Activated naive CD4-positive, alpha-beta T cell treated with anti-CD3 and anti-CD28 coated beads for 36 hours (primary cell): ENCODE measurements at places on chromosomes 11 and 22. TPM values are rescaled to one million over a fixed set of nuclear protein-coding genes. Genes with fewer than 3 reads are reported as not detected.
A peak's percentile ranks its signal among the peaks of the same experiment; 100 is the strongest.

The TRIM49 gene
- not detected for total RNA-seq

DNA sequence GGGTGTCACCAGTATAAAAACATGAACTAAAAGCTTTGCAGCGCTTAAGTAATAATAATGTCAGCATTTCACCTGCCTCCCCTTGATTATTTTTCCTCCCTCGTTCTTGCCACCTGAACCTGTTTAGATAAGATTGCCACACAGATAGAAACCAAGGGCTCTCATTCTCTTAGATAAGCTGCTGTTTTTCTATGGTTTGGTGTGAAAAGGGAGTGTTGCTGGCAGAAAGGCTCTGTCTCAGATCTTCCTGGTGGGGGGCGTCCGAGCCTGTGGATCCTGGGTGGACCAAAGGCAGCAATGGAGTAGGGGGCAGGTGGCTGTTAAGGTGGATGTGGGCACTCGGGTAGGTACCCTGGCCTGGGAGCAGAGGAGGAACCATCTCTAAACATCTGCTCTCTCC, 147.5 kb downstream of the ST3GAL4 start:
- peaks cover 3% of the 10 kb centered on the region for H3K4me1 ChIP-seq
- no peak overlapping the region for H3K4me3 ChIP-seq
- no peak overlapping the region for H3K27ac ChIP-seq
- peaks cover 21% of the 10 kb centered on the region for H3K27me3 ChIP-seq
- DNase-seq, result no peak

DNA sequence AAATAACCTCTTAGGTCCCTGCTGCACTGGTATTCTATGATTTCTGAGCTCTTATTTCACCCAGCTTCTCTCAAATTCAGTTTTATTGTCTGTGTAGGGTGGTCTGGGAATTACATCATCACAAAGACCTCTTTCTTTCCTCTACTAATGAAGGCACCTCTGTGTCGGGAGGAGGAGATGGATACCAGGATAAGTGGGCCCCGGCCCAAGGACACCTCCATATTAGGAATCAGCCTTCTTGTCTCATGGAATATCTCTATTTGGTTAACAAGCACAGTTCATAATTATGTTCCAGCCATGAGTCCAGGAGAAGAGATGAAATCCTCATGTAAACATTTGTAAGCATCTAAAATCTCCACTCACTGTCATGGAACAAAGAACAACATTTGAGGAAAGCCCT, 9.4 kb downstream of the PARVA start:
- no peaks in the 10 kb centered on the region for H3K36me3 ChIP-seq
- no peak overlapping the region for H3K4me3 ChIP-seq
- no peaks in the 10 kb centered on the region for H3K4me1 ChIP-seq

- H3K27ac ChIP-seq, result no peak overlapping the region
- H3K4me1 ChIP-seq, result peaks cover 2% of the 10 kb centered on the region
- H3K4me3 ChIP-seq, result no peak overlapping the region
- no peak for DNase-seq
- H3K27me3 ChIP-seq, result no peaks in the 10 kb centered on the region
These were observed 14.9 kb upstream of the ELFN2 start for GRCh38 chr22:37442135-37442534.

DNA sequence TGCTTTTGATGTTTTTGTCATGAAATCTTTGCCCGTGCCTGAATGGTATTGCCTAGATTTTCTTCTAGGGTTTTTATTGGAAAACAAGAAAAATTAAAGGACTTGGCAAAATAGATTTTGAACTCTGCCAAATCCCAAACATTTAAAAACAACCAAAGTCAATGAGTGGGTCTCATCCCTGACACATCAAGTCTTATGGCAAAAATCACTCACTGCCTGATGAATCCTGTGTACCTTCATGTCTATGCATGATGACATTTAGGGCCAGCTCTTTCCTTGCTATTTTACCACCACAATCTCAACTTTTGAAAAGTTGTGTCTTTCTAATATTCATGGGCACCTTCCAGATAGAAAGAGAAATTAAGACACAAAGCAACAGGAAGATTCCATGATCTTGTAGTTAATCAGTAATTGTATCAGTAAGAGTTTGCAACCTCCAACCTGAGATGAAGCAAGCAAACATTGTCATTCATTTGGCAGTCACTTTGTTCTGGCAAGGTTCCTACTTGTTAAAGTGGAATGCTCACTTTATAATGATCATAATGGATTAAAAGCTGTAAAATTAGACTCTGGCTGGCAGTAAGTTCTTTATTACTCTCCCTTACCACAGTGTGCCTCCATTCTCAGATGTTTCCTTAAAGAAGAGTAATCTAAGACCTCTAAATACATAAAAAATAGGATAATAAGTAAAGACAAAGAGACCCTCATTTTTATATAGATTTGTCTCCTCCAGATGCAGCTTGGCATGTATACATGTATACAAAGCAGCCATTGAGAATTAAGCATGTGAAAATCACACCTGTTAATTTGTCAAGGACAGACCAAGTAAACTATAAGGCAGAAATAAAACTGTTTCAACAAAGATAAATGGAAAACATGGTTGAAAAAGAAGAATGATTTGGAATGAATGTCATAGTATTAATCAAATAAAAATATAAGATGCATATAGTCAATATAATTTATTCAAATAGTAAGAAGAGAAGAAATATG, 51.6 kb downstream of the ETS1 start:
- peaks cover 3% of the 10 kb centered on the region for H3K36me3 ChIP-seq
- DNase-seq, result no peak
- no peaks in the 10 kb centered on the region for H3K27me3 ChIP-seq
- peaks cover 45% of the 10 kb centered on the region for H3K4me1 ChIP-seq

GRCh38 chr11:1222491-1223345, at the start of gene MUC5B:
TSS of gene MUC5B (plus strand) at chr11:1223066. CDS start at chr11:1223124, 58 bp downstream.
- H3K4me1 ChIP-seq, result no peaks in the 10 kb centered on the region
- DNase-seq, result no peak
- H3K36me3 ChIP-seq, result no peaks in the 10 kb centered on the region
- H3K27me3 ChIP-seq, result peaks cover 15% of the 10 kb centered on the region

DNA sequence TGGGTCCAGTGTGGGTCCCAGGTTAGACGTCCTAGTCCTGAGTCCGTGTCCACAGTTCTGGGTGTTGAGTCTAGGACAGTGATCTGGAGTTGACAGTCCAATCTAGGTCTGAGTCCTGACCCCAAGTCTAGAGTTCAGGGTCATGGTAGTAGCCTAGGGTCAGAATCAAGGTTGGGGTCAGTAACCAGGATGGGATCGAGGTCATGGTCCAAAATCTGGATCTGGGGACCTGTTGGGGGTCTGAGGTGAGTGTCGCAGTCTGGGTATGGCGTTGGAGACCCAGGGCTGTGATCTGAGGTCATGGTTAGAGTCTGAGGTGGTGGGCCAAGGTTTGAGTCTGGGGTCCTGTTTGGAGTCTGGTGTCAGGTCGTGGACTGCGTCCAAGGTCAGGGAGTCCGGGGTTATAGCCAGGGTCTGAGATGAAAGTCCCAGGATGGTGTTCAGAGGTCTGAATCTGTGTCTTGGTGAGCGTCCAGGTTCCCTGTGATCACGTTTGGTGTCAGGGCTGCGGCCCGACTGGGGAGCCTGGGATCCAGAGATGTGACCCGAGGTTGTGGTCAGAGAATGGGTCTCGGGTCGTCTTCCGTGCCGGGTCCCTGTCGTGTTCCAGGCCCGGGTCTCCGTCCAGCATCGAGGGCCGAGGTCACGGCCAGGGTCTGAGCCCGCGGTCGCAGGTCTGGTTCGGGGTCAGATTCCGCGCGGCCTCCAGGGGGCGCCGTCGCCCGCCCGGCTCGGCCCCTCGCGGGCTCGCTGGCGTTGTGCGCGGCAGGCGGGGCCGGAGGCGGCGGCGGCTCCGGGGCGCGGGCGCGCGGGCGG, 432 bp upstream of the GRK2 start:
- H3K36me3 ChIP-seq, result peaks cover 36% of the 10 kb centered on the region
- peak; percentile 81 for DNase-seq
- H3K27me3 ChIP-seq, result no peaks in the 10 kb centered on the region
- H3K4me1 ChIP-seq, result peaks cover 72% of the 10 kb centered on the region

DNA sequence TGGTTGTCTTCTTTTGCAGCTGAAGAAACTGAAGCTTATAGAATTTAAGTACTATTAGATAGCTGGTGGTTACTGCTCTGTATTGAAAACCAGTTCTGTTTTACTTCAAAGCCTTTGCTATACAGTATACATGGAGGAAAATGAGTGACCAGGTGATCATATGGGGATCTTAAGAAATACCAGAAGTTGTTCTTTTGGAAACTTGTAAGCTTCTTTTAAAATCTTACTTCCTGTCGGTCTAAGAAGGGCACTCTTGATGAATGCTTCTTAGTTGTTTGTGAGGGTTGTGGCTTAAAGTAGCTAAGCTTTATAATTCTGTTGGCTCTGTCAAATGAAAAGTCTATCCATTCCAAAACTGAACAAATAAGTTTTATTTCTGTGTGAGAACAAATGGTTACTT, 55.2 kb downstream of the PDE3B start:
- peak overlapping the region; percentile 59 for H3K27ac ChIP-seq
- H3K4me3 ChIP-seq, result peak overlapping the region; percentile 52
- peaks cover 46% of the 10 kb centered on the region for H3K4me1 ChIP-seq
- no peaks in the 10 kb centered on the region for H3K27me3 ChIP-seq
- DNase-seq, result no peak

DNA sequence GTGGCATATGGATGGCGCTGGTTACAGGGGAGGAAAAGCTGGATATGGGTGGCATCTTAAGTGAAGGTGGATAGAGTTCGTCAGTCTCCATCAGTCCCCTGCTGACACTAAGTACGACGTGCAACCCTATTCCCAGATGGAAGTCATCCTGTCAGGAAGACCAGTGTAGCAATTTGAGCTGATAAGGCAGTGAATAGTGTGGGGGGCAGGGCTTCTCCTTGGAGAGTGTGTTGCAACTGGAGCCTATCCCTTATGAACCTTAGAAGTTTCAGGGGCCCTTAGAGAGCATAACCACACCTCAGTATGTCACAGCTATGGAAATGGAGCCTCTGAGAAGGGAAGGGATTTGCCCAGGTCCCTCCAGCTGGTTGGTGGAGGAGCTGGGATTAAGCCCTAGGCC, 36.1 kb upstream of the ANKK1 start:
- H3K4me3 ChIP-seq, result no peak overlapping the region
- H3K27ac ChIP-seq, result no peak overlapping the region
- no peaks in the 10 kb centered on the region for H3K4me1 ChIP-seq
- no peaks in the 10 kb centered on the region for H3K27me3 ChIP-seq
- DNase-seq, result no peak
- H3K36me3 ChIP-seq, result peaks cover 62% of the 10 kb centered on the region

The SMTNL1 gene
- total RNA-seq, result not detected

DNA sequence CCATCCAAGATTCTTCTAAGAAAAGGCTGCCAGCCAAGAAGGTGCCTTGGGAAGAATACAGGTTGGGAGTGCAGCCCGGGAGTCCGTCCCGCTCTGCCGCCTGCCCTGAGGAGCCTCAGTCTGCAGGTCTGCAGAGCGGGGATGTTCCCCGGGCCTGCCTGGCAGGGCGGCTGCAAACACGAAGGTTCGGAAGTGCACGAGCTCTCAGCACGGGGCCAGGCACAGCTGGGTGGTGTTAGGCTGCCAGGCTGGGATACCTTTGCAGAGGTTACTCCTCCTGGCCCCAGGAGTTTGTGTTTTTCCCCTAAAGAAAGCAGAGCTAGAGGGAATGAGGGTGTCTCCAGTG, 9.4 kb upstream of the PRR5 start:
- no peaks in the 10 kb centered on the region for H3K36me3 ChIP-seq
- H3K4me1 ChIP-seq, result no peaks in the 10 kb centered on the region
- H3K27ac ChIP-seq, result no peak overlapping the region
- H3K4me3 ChIP-seq, result no peak overlapping the region
- H3K27me3 ChIP-seq, result no peaks in the 10 kb centered on the region

- no peaks in the 10 kb centered on the region for H3K27me3 ChIP-seq
- peak; percentile 49 for DNase-seq
- peaks cover 40% of the 10 kb centered on the region for H3K4me1 ChIP-seq
- peak overlapping the region; percentile 50 for H3K27ac ChIP-seq
These were observed 369 bp downstream of the DHCR7 start for GRCh38 chr11:71447791-71448256.

The KIRREL3 gene
- not detected for total RNA-seq

GRCh38 chr22:37166675-37167066, 17.0 kb upstream of the IL2RB start:
- H3K27ac ChIP-seq, result peak overlapping the region; percentile 79
- H3K4me3 ChIP-seq, result peak overlapping the region; percentile 66
- H3K4me1 ChIP-seq, result peaks cover 77% of the 10 kb centered on the region

The GAL3ST3 gene
- total RNA-seq, result 0.17 TPM

GRCh38 chr11:24820541-24820940, 323.7 kb downstream of the LUZP2 start:
- H3K36me3 ChIP-seq, result no peaks in the 10 kb centered on the region
- H3K27me3 ChIP-seq, result no peaks in the 10 kb centered on the region
- no peak overlapping the region for H3K4me3 ChIP-seq
- no peak for DNase-seq

DNA sequence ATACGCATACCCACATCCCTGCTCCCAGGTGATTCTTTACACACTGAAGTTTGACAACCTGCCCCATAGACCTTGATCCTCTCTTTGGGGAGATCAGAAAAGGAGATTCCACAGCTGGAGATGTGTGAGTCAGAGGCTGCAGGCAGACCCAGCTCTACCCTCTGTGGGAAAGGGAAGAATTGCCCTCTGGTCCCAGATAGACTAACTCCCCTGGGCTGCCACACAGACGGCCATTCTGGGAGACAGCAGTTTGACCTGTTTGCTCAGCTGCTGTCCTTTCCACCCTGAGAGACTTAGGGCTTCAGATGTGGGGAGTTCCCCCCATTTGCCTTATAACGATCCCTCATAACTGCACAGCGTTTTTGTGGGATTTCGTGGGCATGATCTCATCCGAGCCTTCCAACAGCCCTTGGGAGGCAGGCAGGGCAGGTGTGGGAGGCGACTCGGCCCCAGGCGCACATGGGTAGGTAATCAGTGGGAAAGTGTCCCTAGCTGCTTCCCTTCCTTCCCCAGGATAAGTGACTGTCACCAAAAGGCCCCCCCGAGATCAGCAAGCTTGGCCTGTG, 14.1 kb downstream of the FAM83F start:
- no peaks in the 10 kb centered on the region for H3K27me3 ChIP-seq
- H3K36me3 ChIP-seq, result no peaks in the 10 kb centered on the region
- H3K4me3 ChIP-seq, result no peak overlapping the region
- no peak overlapping the region for H3K27ac ChIP-seq
- H3K4me1 ChIP-seq, result peaks cover 16% of the 10 kb centered on the region

The CADM1 gene
- not detected for total RNA-seq

The GVQW3 gene
- total RNA-seq, result 1.7 TPM

The MMP13 gene
- total RNA-seq, result not detected

- H3K27me3 ChIP-seq, result no peaks in the 10 kb centered on the region
- H3K4me1 ChIP-seq, result no peaks in the 10 kb centered on the region
- no peak for DNase-seq
- H3K27ac ChIP-seq, result no peak overlapping the region
- H3K36me3 ChIP-seq, result no peaks in the 10 kb centered on the region
These were observed 164.6 kb upstream of the PDGFD start for GRCh38 chr11:104328512-104328907.

DNA sequence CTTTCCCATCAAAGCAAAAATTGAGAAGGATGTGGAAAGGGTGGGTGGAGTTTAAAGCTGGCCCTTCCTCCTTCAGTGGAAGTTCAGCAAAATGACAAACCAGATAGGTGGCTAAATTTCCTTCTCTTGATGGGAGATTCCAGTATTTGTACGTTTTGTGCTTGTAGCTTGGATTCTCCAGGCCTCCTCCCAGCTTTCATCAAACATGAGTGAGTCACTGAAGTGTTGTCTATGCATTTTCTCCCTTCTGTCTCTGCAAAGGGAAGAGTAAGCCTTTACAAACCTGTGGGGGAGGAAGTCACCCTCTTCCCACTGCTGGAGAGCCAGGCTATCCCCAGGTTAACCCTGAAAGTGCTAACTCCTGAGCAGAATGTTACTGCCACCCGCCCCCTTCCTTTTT, 6.4 kb downstream of the MARK2 start:
- no peak for DNase-seq
- H3K4me1 ChIP-seq, result peaks cover 82% of the 10 kb centered on the region
- H3K36me3 ChIP-seq, result peaks cover 10% of the 10 kb centered on the region

The ARFIP2 gene
- 37.9 TPM for total RNA-seq
